ENCODE measurements at places on chromosomes 5 and 9.

DNA sequence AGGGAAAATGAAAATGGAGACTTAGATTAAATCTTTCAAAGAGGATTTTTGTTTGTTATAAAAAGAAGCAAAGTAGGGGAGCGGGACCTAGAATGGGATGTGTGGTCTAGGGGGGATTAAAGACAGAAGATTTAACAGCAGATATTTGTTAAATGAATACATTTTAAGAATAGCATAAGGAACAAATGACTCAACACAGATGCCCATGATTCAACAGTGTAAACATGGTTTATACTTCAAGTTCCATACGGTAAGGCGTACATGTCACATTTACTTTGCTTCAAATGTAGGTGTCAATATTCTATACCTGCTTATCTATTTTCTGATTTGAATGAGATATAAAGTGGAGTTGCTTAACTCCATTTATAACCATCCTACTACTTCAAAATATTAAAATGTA, 1.5 kb downstream of the TICAM2 start:
- DNase-seq: no peak

- DNase-seq: no peak
Measured at GRCh38 chr9:84698323-84698722, 28.8 kb downstream of the NTRK2 start.

GRCh38 chr9:136002881-136003280, 41.7 kb upstream of the UBAC1 start:
- no peak for DNase-seq

GRCh38 chr9:113973226-113973625, 97.1 kb downstream of the ZNF618 start:
- DNase-seq: no peak

DNA sequence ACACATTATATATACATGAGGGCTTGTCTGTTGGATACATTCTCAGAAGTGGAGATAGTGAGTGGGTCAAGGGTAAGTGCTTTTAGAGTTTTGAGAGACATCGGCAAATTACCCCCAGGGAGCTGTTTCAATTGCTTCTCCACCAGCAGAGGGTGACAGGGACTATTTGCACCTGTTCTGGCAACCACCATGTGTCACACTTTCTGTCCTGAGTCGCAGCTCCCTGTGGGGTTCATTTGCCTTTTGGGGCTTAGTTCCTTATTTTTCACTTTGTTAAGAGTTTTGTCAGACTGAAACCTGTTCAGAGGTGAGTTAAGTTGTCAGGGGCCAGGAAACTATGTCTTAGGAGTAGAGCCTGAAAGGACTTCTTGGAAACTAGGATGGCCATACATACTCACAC, 20.1 kb upstream of the SLC36A1 start:
- no peak for DNase-seq

- DNase-seq: no peak
Measured at GRCh38 chr9:90477535-90477934, 165.1 kb downstream of the DIRAS2 start.

DNA sequence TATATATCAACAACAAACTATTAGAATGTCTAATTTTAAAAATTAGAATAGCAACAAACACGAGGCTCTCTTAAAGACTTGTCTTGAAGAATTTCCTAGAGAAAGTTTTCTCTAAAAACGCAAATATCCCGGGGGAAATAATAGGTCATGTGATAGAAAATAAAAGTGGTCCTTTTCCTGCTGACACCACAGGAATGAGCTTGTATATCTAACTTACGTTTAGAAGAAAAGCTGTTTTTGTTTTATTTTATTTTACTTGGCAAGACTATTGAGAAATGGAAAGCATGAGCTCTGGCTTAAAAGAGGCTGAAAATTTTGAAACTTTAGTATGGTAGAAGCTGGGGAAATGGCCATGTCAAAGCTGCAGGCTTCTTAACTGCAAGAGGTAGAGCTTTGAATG, 465.0 kb downstream of the AGTPBP1 start:
- no peak for DNase-seq

- DNase-seq: no peak
Measured at GRCh38 chr5:149798466-149798865, 68.4 kb downstream of the PPARGC1B start.

DNA sequence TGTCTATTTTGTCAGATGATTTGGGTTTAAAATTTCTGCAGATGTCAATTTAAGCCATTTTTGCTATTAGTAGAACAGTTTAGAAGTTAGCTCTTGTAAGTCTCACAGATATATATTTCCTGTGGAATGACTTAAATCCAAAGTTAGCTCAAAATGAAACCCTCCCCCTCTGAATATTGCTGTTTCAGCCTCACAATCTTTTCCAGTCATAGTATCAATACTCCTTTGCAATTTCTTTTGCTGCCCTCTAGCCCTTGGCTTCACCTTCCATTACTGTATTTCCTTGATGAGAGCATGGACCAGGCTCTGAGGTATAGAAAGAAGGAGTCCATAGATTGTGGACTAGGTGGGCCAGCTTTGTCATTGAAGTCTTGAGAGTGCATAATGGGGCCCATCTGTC, 124.4 kb downstream of the ATG10 start:
- DNase-seq: no peak

GRCh38 chr5:102539562-102539961, 40.8 kb upstream of the SLCO6A1 start:
- no peak for DNase-seq

DNA sequence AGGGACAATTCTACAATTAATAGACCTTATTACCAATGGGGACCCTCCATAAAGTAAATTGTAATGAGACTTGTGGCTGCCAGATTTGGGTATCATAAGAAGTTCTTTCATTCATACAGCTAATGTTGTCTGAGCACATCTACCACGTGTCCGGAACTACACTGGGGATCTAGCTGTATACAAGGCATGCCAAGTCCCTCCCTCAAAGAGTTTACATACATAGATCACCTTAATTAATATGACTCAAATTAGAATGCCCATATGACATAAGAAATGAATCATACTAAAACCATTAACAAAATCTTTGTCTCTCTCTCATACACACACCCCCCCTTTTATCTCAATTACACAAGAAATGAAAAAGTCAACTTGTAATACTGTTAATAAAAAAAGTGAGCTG, 18.0 kb upstream of the NR4A3 start:
- no peak for DNase-seq

- no peak for DNase-seq
Measured at GRCh38 chr5:53616939-53617549, 56.6 kb downstream of the NDUFS4 start.

DNA sequence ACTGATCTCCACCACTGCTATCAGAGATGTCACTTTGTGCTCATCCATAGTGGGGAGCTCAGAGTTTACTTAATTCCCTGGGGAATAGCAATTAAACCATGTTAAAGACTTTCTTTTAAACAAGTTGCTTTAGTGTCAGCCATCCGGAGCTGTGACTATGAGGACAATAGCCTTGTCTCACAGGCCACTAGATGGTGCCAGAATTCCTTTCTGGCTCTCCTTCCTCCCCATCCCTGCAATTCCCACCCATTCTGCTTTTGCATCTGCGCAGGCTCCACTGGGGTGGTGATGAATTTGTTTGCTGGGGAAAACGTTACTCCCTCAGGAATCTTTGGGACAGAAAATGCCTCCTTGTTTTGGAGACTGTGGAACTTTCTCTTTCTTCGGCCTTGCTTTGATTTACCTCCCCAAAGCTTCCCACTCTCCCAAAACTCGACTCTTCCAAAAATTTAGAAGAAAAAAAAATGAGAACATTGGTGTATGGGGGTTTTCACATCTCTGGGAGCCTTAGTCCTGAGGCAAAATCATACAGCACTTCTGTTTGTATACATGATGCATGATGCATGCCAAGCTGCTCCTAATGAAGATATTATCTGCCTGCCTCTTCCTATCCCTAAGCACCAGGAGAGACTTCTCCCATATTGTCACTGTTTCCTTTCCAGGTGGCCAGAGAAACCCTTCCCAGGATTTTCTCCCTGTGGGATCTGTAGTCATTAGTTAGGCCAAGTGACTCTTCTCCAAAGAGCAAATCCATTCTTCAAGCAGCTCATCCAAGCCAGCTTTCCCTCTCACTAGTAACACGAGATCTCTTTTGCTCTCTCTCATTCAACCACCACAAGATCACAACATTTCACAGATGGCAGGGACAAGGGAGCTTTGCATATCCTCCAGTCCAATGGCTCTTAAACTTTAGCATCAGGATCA, 466.1 kb downstream of the TLR4 start:
- no peak for DNase-seq

GRCh38 chr5:83145241-83145640, 67.9 kb downstream of the XRCC4 start:
- DNase-seq: no peak

DNA sequence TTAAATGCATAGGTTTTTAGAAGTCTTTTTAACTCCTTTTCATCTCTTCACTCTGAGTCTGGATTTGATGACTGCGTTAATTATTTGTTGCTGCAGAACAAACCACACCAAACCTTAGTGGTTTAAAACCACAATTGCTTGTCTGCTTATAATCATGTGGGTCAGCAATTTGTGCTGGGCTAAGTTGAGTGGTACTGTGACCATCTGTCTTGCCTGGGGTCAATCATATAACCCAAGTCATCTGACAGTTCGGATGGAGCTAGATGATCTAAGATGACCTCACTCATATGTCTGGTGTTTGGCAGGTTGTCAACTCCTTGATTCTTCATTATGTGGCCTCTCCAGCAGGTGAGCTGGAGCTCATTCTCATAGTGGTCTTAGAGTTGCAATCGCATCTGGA, 219.1 kb upstream of the ELAVL2 start:
- no peak for DNase-seq

DNA sequence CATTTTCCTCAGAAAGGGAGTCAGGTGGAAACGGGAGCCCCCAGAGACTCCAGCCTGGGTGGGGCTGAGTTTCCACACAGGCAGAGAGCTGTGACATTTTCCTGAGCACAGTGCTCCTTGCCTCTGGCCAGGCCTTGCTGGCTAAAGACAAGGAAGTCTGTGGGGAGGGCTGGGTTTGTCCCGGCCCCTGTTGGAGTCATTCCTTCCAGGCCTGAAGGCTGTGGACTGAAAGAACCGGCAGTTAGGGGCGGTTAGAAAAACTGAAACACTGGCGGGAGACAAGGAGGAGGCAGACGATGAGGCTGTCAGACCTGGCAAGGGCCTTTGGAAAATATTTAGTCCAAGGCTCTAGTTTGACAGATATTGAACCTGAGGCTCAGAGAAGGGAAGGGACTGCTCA, 29.9 kb downstream of the COL15A1 start:
- no peak for DNase-seq

- no peak for DNase-seq
Measured at GRCh38 chr9:116099821-116100220, 53.8 kb upstream of the PAPPA start.

DNA sequence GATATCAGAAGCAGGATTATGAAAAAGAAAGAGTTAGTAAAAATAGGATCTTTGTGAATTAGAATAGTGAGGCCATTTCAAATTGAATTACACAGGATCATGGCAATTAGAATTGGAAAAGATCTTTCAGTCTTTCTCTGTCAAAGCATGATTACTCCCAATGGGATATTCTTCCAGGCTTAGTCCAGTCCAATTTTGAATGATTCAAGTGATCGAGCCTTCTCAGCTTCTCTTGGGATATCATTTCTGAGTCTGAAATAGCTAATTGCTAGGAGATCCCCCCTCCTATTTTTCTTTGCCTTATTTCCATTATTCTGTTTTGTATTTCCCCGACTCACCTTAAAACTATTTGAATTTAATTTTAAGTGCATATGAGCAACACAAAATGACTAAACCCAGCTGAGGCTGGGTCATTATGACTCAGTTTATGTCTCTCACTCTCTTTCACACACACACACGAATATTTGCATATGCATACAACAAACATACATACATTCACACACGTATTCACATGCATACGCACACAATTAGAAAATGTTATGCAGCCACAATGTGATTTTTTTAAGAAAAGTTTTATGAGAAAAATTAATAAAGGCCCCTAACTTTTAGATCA, 34.8 kb upstream of the EFNA5 start:
- no peak for DNase-seq

DNA sequence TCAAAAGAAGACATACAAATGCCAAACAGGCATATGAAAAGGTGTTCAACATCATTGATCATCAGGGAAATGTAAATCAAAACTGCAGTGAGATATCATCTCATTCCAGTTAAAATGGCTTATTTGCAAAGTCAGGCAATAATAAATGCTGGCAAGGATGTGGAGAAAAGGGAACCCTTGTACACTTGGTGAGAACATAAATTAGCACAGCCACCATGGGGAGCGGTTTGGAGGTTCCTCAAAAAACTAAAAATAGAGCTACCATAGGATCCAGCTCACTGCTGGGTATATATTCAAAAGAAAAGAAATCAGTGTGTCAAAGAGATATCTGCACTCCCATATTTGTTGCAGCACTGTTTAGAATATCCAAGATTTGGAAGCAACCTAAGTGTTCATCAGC, 50.3 kb downstream of the AP3S1 start:
- DNase-seq: no peak

DNA sequence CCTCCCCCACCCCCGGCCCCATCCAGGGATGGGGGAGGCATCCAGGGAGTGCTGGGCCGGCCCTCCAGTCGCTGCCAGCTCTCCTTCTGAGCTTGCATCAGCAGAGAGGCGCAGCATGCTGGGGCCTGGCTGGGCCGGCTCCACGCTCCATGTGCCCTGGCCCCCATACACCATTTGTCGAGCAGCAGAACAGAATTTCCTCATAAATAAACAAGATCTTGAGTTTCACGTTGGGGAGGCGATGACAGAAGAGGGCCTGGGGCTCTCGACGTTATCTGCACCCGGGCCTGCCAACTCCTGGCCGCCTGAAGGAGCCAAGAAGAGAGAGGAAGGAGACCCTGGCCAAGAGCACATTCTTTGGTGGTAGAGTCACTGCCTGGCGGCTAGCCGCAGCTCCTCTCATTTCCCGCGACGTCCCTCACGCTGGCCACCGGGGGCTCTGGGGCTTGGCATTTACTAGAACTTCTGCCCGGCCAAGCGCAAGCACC, 177.0 kb downstream of the FGF18 start:
- DNase-seq: no peak

DNA sequence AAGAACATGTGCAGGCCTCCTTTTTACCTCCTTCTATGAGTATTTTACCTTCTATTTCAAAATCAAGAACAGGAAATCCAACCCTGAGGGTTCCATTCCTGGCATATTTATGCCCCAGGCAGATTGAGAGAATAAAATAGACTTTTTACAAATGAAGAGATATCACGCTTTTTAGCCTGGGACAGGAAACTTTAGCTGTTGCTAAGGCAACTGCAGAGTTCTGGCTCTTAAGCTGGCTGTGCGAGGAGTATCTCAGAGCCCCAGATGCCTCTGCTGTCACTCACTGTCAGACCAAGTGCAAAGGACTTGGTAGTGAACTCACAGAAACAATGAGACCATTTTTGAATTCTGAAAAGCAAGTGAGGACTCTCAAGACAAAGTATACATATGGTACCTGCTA, 69.5 kb upstream of the HSPB3 start:
- DNase-seq: no peak

GRCh38 chr5:57681942-57682341, 199.3 kb upstream of the ACTBL2 start:
- no peak for DNase-seq
